ENCODE measurements at places on chromosomes 1 and 21.

DNA sequence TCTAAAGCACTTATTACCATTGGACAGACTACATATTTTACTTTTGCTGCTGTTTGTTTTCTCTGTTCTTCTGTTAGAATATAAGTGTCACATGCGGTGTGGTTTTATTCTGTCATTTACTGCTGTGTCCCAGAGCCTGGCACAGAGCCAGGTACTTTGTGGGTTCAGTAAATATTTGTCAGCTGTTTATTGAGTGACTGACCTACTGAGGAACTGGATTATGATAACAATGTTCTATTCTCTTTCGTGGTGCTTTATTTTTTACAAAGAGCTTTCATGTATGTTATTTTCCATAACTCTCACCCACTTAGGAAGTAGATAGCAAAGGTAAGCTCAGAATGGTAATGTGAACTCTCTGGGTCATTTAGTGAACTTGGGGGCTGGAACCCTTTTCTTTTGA, 118.8 kb downstream of the RWDD3 start:
- no peak for DNase-seq

DNA sequence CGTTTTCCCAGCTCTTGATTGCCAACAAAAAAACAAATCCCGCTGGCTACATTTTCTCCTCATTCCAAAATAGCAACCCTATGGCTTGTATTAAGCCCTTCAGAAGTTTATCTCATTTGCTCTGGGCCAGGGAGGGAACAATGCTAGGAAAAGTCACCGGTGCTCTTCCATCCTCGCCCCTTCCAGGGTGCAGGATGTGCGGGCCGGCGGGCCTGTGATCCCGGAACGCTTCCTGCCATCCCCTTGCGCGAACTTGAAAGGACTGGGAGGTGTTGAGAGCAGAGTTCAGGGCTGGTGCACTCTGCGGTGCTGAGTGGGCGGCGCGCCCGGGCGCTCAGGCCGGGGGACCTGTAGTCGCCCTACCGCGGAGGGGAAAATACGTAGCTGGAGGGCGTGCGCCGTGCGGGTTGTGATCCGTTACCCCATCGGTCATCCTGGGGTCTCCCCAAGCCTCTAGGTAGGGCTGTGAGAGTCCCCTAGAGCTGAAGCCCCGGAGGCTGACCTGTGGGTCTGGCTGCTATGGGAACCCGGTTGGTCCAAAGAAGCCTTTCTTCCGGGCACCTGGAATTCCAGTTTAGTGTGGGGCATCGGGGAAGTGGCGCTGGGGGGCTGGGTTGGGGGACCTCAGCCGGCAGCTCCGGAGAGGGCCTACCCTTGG, 13.1 kb downstream of the NR5A2 start:
- peak; percentile 33 for DNase-seq

GRCh38 chr1:51236531-51237350, 668 bp downstream of the RNF11 start:
- DNase-seq = peak; percentile 43

- DNase-seq = no peak
Measured at GRCh38 chr1:6028042-6028850, 17.4 kb upstream of the KCNAB2 start.

DNA sequence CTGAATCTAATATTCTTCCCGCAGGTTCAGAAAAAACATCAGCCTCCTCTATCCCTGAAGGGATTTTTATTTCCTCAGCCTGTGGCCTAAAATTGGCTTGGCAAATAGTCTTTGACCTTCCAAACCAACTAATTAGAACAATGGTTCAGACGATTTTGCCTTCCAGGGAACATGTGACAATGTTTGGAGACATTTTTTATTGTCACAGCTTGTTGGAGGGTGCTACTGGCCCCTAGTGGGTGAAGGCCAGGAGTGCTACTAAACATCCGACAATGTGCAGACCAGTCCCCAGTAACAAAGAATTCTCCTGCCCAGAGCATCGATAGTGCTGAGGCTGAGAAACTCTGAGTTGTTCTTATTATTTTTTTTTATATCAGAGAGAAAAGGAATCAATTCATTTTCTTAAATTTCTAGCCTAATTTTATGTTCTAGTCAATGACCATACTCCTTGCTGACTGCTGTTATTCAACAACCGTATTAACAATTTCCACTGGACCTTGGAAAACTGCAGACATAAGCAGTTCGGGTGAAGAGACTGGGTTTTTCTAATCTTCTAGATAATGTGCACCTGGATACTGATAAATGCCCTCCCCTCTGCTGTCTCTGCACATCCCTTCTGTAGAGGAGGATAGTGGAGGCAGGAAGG, 280.7 kb downstream of the LMX1A start:
- no peak for DNase-seq

- no peak for DNase-seq
Measured at GRCh38 chr21:46168238-46168637, 12.9 kb upstream of the FTCD start.

- no peak for DNase-seq
Measured at GRCh38 chr21:35818597-35818996, 241.7 kb downstream of the SETD4 start.

GRCh38 chr1:6037338-6037762, 8.3 kb upstream of the KCNAB2 start:
- peak; percentile 67 for DNase-seq

Measured in GM20000 (cell line).